ENCODE measurements at places on chromosomes 6 and 20. TPM values are rescaled to one million over a fixed set of nuclear protein-coding genes. Genes with fewer than 3 reads are reported as not detected.

The COL11A2 gene
- total RNA-seq: 4.6 TPM

- DNase-seq: no peak
Measured at GRCh38 chr6:4478098-4478497, 298.1 kb upstream of the CDYL start.

The HECA gene
- 59.6 TPM for total RNA-seq

DNA sequence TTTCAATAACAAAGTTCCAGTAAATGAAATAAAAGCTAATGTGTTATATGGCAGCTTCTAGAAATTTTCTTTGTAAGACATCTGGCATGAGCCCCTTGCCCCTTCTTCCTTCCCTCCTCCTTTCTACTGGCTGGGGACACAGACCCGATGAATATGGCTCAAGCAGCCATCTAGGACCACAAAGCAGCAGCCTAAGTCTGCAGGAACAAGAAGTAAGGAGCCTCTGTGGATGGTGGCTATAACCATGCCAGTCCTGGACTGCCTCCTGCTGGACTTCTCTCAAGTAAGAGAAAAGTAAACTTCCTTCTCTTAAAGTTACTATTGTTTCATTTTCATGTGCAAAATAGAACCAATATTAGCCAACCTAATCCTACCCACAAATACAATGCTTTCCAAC, 114.9 kb upstream of the DST start:
- no peak for DNase-seq

The NHLRC1 gene
- not detected for total RNA-seq

Data from activated naive CD4-positive, alpha-beta T cell treated with anti-CD3 and anti-CD28 coated beads, Interleukin-2, amount 50 U/mL, for 72 hours (primary cell).